ENCODE measurements at places on chromosomes 4 and X.
A peak's percentile ranks its signal among the peaks of the same experiment; 100 is the strongest.

DNA sequence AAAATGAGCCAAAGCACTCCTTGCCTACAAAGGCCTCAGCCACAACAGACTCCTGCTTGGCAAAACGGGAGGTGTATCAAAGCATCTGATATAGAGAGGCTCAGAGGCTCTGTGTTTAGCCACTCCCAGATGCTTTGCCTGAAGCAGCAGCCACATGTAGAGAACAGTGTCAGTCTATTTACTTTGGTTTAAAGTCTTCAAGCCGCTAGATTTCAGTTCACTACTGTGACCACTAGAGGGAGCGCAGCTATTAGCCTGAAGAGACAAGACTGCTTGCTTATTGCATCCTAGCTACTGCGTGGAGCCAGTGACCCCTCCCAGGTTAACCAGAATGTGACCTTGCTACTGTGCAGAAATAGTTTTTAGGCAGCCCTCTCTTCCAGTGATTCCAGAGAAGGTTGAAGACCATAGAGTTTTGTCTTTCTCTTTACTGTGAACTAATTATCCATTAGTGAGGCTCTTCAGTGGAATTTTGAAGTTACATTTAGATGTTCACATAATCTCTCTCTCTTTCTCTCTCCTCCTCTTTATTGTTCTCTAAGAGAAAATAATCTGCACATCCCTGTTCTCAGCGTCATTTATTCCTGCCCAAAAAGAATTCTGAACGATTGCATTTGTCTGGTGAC, 39.3 kb downstream of the BMP3 start:
- peak; percentile 55 for DNase-seq

GRCh38 chr4:76105652-76106051, 31.1 kb downstream of the ART3 start:
- DNase-seq = no peak

- no peak for DNase-seq
Measured at GRCh38 chr4:98773638-98774037, 115.2 kb upstream of the TSPAN5 start.

DNA sequence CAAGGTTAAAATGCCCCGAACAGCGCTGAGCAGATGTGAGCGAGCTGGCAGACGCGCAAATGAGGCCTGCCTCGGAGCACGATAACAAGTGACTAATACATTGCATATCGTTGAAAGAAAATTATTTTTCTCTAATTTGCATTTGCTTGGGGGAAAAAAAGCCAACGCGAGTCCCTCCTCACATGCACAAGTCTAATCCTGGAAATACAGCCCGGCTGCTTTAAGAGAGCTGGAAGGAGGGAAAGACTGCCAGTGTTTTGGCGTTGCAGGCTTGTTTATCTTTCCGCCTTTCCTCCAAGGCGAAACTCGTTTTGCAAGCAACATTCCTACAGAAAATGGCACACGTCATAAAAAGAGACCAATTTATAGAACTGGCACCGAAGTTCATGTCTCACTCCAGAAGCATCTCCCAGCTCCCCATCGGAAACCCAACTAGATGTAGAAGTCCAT, 12.6 kb downstream of the BCOR start:
- no peak for DNase-seq

GRCh38 chr4:3637326-3638016, 105.2 kb upstream of the LRPAP1 start:
- DNase-seq = no peak

GRCh38 chr4:39450618-39451017, 8.1 kb downstream of the RPL9 start:
- DNase-seq = no peak

DNA sequence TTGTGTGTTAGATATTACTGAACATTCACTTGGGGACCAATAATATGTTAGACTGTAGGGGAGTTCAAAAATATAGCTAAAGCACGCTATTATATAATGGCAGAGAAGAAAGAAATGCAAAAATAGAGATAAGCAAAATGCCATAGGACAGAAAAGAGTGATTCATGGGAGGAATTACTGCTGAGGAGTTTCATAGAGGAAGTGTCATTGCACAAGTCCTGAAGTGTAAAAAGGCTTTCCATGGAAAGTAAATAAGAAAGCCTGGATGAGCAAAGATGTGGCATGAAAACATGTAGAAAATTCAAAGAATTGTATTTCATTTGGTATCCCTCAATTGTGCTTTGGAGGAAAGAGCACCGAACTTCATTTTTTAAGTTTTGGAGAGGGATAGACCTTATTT, 14.5 kb downstream of the HMGB2 start:
- DNase-seq = no peak

DNA sequence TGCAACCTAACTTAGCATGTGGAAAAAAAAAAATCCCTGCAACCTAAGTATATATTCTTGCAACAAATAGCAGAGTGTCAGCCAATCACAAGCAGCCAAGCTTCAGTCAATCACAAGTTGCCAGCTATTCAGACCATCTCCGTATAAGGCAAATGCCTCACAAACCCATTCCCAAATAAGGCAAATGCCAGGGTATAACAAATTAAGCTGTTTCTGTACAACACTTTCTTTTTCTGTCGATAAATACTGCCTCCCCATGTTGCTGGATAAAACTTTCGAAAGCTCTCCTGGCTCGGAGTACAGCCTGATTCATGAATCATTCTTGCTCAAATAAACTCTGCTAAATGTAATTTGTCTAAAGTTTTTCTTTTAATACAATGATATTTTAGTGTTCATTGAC, 460.7 kb upstream of the SMIM31 start:
- no peak for DNase-seq

All from CD4-positive, alpha-beta T cell treated with Interleukin-6 at 100 ng/mL for 8 hours (primary cell).